NCI-H2227 treated with DMSO at 0.1 percent for 48 hours (cell line): ENCODE measurements at places on chromosomes 3 and 15.

DNA sequence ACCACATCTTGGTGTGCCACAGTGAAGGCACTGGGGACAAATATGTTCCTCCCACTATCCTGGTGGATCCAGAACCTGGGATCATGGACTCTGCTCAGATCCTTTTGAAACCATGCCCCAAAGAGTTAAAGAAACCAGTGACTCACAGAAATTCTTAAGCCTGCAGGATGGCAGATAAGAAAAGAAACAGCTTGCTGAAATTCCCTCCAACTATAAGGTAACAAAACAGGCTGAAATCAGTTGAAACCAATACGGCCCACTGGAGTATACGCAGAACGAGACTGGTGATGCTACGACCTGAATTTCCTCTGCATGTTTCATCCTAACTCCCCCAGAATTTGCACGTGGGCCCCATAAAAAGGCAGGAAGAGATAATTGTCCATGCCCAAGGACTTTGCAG, 209.6 kb downstream of the TJP1 start:
- no peak for DNase-seq

GRCh38 chr15:59994888-59995557, 9.1 kb upstream of the FOXB1 start:
- DNase-seq: no peak

GRCh38 chr15:62407962-62408361, 242.9 kb upstream of the C2CD4B start:
- no peak for DNase-seq

GRCh38 chr3:72081471-72082185, 296.7 kb upstream of the PROK2 start:
- DNase-seq: no peak

- DNase-seq: peak; percentile 6
Measured at GRCh38 chr15:75307778-75308390, 25.2 kb downstream of the GOLGA6D start.

DNA sequence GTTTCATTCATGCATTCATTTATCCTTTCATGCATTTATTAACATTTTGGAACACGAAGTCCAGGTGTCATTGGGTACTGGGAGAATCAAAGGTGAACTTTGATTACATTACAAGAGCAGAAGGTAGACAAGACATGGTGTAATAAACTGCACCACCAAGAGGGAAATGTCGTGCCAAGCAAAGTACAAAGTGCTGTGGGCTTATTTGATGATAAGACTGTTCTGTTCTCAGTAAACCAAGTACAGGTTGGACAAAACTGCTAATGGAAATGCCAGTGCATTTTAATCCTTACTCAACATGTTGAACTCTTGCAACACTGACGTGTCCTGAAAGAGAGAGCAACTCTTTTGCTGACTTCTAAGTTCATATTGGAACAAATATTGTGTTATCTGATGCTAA, 69.4 kb downstream of the MME start:
- DNase-seq: no peak

- no peak for DNase-seq
Measured at GRCh38 chr15:28959326-28959725, 73.6 kb downstream of the APBA2 start.

DNA sequence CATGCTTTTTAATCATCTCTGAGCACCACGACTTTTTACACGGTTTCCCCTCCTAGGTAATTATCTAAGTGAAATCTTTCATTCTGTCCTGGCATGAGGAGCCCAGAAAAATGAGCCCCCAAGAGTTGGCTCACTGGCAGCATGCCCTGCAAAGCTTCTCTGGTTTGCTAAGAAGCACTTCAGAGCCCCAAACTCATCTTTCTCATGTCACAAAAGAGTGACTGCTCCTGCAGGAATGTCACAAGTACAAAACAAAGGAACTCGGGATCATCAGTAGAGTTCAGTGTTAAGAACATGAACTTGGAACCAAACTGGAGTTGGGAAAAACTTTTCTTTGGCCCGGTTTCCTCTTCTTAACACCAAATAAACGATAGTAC, 123.9 kb downstream of the FOXB1 start:
- DNase-seq: no peak

- DNase-seq: no peak
Measured at GRCh38 chr15:40921949-40922607, 7.1 kb upstream of the DLL4 start.

DNA sequence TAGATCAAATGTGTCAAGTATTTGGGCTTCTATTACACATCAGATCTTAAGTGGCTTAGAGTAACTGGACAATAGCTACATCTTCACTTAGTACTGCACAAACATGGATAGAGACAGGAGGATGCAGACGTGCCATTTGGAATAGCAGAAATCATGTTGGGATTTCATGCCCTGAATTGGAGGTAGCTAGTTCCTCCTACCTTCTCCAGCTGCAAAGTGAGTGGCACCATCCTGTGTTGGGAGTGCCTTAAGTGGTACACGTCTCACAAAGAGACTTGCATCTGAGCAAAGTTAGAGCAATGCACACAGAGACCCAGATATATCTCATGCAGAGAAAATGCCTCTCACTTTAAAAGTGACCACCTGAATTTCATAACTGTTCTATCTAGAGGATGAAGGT, 136.5 kb downstream of the SSR3 start:
- DNase-seq: no peak

- no peak for DNase-seq
Measured at GRCh38 chr15:101295607-101296161, 636 bp upstream of the SNRPA1 start.

- DNase-seq: no peak
Measured at GRCh38 chr15:73353734-73354133, 15.0 kb downstream of the HCN4 start.

- no peak for DNase-seq
Measured at GRCh38 chr15:60871731-60872130, 357.4 kb downstream of the RORA start.

DNA sequence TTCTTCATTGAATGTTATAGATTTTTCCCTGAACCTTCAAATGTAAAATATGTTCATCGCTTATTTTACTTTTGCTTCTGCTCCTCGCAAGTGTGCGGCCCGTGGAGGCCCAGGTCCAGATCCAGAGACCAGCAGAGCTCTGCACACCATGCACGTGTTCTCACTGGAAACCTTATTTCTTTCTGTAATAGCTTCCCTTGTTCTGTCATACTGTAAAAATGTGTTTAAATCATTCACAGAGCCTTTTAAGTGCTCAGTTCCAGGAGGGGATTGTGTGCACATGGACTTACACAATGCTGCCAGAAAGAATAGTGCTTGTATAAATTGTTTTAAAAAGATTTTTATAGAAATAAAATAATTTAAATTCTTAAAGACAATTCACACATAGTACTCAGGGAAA, 359.3 kb downstream of the GABRG3 start:
- no peak for DNase-seq

GRCh38 chr15:43186003-43186353, 775 bp downstream of the CCNDBP1 start:
- no peak for DNase-seq

- DNase-seq: peak; percentile 32
Measured at GRCh38 chr15:101255615-101256241, 3.9 kb upstream of the CHSY1 start.

- DNase-seq: no peak
Measured at GRCh38 chr3:188026191-188026968, 127.6 kb upstream of the LPP start.

- DNase-seq: no peak
Measured at GRCh38 chr15:57384816-57385215, 8.5 kb downstream of the CGNL1 start.

DNA sequence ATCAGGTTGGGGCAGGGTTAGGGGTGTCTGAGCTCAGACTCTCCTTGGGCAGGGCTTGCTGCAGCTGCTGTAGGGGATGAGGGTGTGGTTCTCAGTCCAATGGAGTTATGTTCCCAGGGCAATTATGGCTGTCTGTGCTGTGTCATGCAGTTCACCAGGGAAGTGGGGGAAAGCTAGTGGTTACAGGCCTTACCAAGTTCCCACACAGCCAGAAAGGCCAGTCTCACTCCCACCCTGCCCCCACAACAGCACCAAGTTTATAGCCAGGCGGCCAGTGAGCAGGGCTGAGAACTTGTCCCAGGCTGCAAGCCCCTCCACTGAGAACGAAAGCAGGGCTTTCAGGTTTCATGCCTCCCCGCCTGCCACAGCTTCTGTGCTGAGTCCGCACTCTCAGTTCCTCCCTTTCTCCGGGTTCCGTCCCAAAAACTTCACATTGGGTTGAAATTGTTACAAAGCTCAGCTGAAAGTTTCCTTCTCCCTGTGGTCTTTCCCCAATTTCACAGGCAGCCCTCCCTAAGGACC, 19.6 kb upstream of the CPOX start:
- DNase-seq: no peak

GRCh38 chr15:69518806-69519205, 66.2 kb downstream of the RPLP1 start:
- no peak for DNase-seq

- no peak for DNase-seq
Measured at GRCh38 chr3:152232679-152233078, 36.0 kb upstream of the MBNL1 start.

- no peak for DNase-seq
Measured at GRCh38 chr3:72446218-72447058, 401.8 kb downstream of the SHQ1 start.
